Stimulated activated CD8-positive, alpha-beta memory T cell treated with anti-CD3 and anti-CD28 coated beads, Interleukin-4, amount 100 ng/mL, for 4 hours (primary cell): ENCODE measurements at places on chromosomes 2 and 18.

DNA sequence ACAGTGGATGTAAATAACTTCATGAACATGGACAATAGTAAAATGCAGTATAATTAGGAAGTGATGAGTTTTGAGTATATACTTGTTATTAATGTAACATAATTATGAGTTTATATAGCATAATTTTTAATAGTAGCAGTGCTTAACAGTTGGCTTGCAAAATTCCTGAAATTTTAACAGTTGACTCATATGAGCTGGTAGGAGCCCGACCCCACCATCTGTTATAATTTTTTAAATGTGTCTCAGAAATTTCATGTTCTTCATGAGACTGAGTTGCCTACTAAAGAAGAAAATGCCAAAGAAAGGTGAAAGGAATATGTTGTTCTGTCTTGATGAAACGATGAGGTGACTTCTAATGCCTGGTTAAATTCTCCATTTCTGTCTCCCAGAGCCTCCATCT, 62.6 kb downstream of the ITGB1BP1 start:
- no peak for DNase-seq

GRCh38 chr2:104026725-104027124, 827.2 kb upstream of the POU3F3 start:
- DNase-seq: no peak

GRCh38 chr2:19021100-19021476, 337.3 kb downstream of the OSR1 start:
- DNase-seq: no peak

DNA sequence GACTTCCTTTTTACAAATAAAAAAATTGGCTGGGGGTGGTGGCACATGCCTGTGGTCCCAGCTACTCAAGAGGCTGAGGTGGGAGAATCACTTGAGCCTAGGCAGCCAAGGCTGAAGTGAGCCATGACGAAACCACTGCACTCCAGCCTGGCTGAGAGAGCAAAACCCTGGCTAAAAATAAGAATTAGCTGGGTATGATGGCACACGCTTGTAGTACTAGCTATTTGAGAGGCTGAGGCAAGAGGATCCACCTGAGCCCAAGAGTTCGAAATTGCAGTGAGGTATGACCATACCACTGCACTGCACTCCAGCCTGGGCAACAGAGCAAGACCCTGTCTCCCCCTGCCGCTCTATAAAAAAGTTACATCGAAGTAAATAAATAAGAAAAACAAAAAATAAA, 33.7 kb downstream of the GFPT1 start:
- DNase-seq: no peak

DNA sequence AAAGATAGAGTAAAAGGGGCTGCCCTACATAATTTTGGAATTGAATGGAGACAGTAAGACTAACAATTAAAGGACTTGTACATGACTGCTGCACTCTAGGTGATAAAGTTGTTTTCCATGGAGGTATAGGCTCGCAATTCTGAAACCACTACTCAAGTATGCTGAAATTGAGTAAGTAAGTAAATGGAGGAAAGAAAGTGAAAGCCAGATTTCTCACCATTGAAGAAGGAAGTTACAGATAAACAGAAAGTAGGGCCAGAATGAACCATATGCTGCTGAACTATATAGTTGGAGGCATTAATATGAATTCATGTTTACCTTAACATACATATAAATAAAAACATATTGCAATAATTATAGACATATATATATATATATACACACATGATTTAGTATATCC, 225.7 kb upstream of the ST6GAL2 start:
- no peak for DNase-seq

DNA sequence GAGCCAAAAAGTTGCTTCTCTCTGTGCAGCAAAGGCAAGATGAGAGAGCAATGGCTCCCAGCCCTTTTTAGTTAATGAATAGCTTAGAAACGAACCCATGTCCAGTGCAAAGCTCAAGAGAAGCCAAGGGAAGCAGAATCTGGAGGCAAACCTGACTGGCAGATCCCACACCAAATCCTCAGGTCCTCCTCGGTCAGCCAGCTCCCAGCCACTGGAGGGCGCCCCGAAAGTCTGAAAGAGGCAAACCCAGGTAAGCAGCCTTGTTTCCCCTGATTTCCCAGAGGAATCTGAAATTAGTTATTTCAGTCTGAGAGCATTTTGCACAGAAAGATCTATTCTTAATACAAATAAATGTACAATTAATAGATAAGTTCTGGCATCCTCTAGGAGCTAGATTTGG, 71.3 kb upstream of the PID1 start:
- no peak for DNase-seq

- DNase-seq: no peak
Measured at GRCh38 chr2:870426-870825, 80.2 kb upstream of the SNTG2 start.

- no peak for DNase-seq
Measured at GRCh38 chr18:44856157-44856556, 175.5 kb downstream of the SETBP1 start.

- DNase-seq: no peak
Measured at GRCh38 chr2:11073251-11073650, 82.0 kb upstream of the SLC66A3 start.

GRCh38 chr18:51051105-51051712, 21.2 kb downstream of the SMAD4 start:
- DNase-seq: no peak

DNA sequence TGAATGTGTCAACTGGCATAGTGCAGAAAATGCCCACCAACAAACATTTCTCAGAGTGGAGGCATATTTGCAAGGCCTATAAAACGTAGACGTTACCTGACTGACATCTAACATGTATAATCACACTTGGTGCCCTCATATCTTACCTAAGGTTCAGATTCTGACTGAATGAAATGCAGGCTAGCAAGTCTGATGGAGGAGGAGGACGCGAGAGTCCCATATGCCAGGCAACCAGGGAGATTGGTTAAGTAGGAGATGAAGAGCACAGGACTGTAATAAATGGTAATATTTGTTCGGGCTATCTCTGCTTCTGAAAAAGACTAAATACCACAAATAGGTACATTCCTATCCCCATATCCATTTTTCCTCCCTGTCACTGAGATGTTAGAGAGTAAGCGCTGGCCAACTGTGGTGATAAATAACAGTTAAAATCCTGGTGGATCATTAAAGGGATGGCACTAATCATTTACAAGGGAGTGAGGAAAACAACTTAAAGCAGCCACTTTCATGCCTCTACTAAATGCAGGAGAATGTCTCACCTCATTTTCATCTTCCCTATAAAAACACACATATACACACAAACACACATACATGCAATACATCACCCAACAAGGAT, 217.2 kb downstream of the TMEM163 start:
- no peak for DNase-seq

DNA sequence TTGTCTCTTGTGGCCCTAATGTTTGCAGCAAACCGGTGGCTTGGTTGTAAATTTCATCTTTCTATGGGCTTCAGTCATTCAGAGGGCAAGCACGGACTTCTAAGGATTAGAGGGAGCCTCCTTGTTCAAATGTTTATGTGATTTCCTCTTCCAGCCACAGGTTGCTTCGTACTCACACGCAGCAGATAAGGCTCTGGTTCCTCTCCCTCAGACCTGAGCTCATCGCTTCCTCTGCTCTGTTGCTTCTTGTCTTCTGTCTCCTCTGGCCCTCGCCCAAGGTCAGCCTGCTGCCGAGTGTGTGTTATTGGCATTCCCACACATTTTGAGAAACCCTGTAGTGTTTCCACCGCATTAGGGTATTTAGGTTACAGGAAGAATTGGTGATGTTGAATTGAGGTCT, 44.0 kb downstream of the MYL12B start:
- DNase-seq: no peak

GRCh38 chr2:226187616-226188015, 612.0 kb downstream of the IRS1 start:
- DNase-seq: no peak

DNA sequence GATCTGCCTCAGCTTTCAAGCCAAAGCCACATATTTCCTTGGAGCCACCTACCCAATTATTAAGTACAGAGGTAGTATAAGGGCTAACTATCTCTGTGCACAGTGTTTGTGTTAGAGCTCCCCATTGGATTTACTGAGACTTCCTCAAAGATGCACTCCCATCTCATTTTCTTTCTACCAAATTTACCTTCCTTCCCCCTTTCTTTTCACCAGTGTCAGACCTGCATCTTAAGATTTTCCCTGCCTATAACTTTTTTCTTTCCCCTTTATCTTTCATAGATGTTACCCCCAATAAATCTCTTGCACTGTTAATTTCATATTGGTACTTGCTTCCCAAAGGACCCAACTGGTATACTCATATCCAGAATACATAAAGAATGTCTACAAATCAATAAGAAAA, 5.9 kb upstream of the REL start:
- no peak for DNase-seq

- DNase-seq: no peak
Measured at GRCh38 chr2:45974762-45975408, 322.3 kb upstream of the EPAS1 start.

DNA sequence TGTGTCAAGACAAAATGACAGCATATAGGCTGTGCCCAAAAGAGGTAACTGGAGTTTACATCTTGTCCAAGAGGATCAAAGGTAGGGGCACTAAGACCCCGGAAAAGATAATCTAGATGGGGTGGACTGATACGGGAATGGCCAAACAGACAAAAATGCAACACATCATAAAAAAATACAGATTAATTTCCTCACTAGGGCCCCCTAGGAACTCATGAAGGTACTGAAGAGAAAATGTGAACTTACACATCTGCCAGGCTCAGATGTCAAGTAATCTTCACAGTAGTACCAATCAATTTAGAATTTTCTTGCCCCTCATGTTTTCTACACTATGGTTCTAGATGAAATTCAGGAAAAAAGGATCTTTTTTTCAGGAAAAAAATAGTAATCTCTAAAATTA, 115.6 kb upstream of the REG3A start:
- DNase-seq: no peak

DNA sequence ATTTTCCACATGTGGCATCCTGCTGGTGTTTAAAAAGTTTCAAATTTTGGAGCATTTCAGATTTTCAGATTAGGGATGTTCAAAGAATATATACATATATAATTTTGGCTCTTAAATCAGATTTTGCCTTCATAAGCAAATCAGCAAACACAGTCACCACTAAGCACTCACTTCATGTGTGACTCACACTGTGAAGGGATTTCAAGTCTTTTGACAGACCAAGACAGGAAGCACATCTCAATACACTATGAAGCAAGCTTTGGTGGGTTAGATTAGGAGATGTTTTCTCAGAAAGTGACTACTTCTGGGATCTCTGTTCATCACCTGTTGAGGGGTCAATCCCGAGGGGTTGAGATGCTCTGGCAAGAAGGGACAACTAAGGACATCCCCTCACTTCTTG, 227.8 kb upstream of the RBBP8 start:
- no peak for DNase-seq

DNA sequence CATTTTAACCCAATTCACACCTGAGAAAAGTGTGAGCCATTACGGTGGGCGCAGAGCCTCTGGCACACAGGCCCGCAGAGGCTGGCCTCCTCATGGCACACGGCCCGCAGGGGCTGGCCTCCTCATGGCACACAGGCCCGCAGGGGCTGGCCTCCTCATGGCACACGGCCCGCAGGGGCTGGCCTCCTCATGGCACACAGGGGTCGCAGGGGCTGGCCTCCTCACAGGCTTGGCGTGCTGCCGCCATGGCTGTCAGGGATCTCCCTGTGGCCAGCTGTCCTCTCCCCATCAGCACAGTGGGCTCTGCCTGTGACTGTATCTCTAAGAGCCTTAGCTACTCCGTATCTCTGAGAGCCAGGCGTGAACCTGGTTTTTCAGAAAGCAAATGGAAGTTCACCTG, 24.6 kb downstream of the ANO7 start:
- no peak for DNase-seq

- no peak for DNase-seq
Measured at GRCh38 chr2:73034661-73035375, 36.7 kb downstream of the SFXN5 start.

DNA sequence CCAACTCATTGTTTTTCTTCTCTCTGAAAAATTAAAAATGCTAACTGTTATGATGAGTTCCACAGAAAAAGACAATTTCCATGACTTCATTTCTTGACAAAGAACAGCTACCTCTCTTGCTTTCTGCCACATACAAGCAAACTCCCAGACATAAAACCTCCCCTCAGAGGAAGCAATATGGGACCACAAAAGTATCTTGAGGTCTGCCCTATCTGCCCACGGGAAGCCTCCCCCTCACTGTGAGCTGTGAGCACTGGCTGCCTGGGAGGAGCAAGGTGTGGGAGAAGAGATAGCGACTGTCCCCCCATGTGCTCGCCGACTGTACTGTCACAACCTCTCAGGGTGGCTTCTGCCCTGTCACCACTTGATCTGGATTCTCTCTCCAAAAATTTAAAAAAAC, 69.7 kb upstream of the NRP2 start:
- DNase-seq: peak; percentile 12

DNA sequence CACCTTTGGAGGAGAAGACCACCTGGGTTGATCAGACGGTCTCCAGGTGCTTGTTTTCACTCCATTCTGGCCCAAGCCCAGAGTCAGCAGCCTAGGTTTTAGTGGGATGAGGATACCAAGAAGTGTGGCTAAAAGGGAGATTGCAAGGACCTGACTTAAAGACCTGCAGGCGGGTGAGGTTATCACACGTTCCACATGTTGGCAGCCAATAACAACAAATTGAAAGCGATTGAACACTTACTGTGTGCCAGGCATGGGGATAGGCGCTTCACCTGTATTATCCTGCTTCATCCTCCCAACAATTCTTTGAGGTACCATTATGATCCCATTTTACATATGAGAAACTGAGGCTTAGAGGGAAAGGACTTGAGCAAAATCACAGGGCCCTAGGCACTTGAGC, 5.0 kb downstream of the ARL4C start:
- no peak for DNase-seq

DNA sequence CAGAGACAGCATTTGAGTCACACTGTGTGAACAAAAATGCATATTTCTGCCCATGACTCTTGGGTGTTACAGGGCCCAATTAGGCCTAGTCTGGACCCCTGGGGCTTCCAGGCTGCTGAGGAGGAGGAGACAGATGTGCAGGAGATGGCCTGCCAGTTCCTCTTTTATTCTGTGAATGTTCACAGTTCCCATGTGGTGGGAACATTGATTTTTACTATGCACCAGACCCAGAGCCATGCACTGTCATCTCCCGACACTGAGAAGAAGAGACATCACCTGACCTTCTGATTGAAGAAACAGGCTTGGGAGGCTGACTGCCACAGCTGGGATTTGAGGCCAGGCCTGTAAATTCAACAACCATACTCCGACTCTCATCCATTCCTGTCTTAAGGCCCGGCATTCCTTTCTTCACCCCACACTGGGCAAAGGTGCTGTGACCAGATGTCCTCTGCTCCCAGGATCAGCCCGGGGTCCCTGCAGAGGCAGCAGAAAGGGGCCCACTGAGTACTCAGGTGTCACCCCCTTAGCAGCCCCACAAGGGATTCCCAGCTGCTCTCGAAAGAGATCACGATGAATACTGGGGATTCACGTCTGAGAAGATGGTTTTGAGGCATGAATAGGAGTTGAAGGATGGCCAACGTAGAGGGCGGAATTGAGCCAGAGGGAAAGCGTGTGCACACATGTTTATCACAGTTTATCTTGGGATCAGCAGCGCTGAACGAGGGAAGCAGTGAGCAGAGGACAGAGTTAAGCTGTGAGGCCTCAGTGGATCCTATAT, 3.6 kb upstream of the TFCP2L1 start:
- DNase-seq: no peak

- no peak for DNase-seq
Measured at GRCh38 chr18:12334863-12335262, 26.8 kb downstream of the TUBB6 start.
